ENCODE measurements at places on chromosomes 3 and 15.

DNA sequence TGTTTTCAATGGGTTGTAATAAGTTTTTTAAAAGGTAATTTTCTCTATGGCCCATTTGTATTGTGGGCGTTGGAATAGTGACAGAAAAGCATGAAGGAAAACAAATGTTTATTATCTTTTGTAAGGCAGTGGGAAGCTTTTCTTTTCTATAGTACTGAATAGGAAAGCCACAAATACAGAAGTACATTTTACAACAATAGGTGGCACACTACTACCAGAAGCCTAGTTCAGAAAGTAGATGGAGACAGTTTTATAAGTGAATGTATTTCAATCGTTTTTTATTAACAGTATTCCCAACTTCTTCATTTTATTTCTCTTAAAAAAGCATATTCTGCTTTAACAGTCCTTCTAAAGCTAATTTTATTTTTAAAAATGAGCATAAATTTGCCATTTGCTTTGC lies 296.7 kb downstream of the PTPRG start:
- no peak for DNase-seq

DNA sequence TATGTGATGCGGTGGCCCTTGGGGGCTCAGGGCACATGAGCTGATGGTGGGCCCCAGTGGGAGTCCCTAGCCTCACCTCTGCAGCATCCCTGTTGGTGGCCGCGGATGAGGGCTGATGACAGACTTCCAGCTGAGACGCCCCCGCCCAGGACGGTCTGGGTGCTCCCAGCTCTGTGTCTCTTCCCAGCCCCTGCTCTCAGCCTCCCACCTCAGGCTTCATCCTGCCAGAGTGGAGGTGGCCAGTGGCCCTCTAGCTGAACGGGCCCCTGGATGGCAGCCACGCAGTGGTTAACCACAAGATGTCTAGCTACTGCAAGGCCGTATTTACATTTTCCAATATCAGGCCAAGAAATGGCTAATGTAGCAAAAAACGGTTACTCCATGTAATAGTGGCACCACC lies 205.3 kb upstream of the LINGO1 start:
- DNase-seq: no peak

DNA sequence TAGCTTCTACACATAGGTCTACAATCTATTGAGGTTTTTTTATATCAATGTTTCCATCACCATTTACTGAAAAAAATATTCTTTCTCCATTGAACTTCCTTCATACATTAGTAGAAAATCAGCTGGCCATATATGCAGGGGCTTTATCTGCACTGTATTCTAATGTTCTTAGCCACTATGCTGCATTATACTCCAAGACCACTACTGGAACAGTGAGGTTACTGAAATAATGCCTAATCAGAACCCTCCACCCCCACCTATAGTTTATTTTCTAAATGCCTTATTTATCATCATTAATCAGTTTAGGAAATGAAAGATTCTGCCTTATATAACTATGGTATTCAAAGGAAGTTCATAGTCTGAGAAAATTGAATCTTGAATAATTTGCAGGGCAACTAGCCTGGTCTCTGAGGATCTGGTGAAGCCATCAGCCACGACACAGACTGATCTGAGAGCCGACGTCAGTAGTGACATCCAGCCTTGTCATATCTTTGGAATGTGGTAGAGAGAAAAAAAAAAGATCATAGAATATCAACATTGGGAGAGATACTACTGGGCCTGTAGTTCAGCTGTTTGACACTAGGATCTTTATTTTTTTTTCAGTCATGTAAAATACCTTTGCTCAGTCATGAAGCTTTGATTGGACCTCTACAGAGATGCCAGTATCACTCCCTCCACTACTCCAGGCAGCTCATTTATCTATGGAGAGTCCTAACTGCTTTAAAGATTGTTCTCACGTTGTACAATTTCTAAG lies 66.6 kb downstream of the P3H2 start:
- DNase-seq: no peak

DNA sequence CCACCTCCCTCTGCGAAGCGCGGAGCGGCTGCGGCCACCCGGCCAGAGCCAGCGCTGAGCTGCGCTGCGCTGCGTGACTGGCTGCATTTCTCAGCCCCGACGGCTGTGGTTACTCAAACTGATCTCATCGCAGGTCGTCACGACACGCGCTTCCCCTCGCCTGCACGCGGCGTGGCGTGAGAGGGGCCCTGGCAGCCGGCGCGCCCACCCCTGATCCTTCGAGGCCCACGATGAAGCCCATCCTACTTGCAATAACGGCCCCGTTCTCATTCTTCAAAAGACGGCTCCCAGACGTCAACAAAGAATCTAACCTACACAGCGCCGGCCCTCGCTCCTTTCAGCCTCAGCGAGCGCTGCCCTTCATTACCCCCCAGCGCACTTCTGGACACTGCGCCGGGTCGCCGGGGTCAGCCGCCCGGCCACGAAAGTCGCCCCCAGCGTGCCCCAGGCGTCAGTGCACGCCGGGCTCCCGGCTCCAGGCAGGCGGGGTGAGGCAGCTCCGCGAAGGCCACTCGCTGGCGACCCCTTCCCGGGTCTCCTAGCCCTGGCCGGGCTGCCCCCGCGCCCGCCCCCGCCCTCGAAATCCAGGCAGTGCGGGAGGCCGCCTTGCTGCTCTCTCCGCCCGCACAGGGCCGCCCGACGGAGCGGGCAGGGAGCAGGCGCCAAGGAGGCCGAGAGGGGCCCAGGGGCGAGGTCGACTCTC lies 9.9 kb upstream of the LEKR1 start:
- DNase-seq: peak; percentile 31

DNA sequence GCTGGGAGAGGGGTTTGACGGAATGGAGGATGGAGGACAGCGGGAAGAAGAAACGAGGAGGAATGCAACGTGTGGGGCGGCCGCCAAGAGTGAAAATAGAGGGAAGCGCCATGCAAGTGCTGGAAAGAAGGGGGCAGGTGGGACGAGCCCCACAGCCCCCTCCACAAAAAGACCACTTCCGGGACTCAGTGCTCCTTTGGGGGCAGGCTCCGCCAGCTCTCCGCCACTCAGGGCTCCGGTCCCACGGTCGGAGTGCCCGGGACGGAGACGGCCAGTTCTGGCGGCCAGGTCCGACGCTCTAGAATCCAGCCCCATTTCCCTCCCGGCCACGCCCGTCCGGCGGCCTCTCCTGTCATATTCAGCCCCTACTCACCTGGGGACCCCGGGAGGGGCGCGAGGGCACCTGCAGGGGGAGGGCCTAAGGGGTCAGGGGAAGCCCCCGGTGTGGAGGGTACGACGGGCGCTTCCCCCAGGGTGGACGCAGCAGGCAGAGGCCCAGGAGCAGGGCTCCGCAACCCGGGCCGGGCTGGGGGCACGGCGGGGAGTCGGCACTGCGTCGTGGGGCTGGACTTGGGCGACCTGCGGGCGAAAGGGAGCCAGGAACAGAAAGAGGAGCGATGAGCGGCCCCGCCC lies 25.5 kb upstream of the CSPG4 start:
- DNase-seq: no peak

GRCh38 chr15:82044373-82045178 lies 1.2 kb downstream of the MEX3B start:
- peak; percentile 35 for DNase-seq

DNA sequence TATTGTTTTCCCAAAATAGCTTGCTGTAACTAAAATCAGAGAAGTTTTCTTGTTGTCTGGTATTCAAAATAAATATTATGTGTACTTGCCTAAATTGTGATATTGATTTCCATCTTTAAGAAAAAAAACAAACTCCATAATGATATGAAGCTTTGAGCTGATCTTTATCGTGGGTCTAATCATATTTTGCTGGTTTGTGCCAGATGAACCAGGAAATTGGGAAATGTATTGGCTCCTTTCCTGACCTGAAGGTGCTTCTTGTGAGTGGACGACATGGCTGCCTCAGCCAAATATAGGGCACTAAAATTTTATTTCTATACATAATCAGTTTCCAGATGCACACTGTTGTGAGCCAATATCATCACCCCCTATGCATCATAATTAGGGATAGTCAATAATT lies 113.3 kb downstream of the DIPK2A start:
- DNase-seq: no peak

- no peak for DNase-seq
These were observed 663 bp downstream of the PDCD10 start for GRCh38 chr3:167733961-167734497.

GRCh38 chr15:36691579-36692357 lies 112.3 kb downstream of the CDIN1 start:
- DNase-seq: no peak

GRCh38 chr3:71146673-71147072 lies 436.9 kb downstream of the FOXP1 start:
- no peak for DNase-seq

DNA sequence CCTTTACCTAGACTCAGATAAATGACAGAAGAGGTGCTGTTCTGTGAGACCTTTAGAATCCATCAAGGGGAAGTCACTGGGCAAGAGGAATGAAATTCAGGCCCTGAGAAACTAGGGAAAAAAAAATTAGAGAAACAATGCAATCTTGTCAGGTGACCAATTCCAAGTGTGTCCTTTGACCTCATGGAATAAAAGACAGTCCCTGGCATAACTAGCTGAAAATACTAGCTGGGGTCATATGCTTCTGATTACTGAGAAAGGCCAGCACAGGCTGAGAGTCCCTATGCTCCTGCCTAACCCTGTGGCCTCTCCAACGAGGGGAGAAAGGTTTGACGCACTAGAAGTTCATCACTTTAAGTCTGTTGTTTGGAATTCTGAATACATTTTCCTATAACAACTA lies 167.3 kb downstream of the XXYLT1 start:
- no peak for DNase-seq

GRCh38 chr15:80153900-80154299 lies 1.1 kb downstream of the FAH start:
- no peak for DNase-seq

- DNase-seq: no peak
These were observed 658.6 kb downstream of the ZBBX start for GRCh38 chr3:166721466-166721865.

- no peak for DNase-seq
These were observed 31.3 kb upstream of the WNT5A start for GRCh38 chr3:55518451-55518850.

GRCh38 chr15:91271565-91272153 lies 171.6 kb downstream of the SV2B start:
- DNase-seq: peak; percentile 74

DNA sequence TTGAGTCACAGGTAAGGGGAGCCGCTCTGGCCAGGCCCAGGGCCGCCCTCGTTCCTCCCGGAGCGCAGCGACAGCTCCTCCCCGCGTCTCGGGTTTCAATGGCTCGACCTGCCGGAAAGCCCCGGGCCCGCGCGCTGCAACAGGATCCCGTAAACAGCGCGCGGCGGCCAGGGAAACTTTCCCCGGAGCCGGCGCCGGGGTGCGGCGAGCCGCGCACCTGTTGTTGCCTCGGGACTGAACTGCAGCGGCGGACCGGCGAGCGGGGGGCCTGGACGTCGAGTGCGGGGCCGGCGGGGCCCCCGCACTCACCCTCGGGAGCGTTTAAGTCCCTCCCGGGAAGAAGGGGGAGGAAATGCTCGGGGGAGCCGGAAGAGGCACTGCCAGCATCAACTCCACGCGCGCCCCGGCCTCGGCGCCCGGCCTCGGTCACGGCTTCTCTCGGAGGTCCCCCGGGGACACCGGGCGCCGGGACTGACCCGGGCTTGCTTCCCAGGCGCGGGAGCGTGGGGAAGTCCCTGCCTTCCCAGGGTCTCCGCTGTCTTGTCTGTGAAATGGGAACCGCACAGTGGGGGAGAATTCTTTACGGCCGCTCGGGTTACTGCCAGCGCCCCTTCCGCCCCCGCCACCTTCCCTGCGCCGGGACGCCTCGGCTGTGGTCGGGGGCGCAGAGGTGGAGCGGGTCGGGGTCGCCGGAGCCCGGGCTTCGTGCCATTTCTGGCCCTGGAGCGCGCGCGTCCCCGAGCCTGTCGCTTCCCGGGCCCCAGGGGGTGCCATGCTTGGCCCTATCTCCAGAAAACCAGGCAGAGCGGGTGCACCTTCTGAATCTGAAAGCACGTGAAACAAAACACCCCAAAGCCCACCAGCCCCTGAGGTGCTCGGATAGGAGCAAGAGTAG lies 7.5 kb upstream of the PGPEP1L start:
- peak; percentile 26 for DNase-seq

DNA sequence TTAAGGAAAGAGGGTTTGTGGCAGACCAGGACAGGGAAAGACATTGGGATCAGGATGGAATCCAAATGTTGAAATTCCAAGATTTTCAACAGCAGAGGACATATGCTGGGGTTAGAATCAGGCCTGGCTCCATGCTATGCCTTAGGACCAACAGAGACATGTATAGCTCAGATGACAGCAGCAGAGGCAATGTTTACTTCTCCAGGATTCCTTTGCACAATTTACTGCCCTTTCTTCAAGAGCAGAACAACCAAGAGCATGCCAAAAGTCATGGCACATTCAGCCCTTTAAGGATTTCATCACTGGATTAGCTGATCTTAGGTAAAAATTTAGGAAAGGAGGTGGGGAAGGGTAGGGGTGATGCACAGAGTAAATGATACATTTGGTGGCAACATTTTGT lies 69.6 kb upstream of the GSK3B start:
- DNase-seq: no peak

DNA sequence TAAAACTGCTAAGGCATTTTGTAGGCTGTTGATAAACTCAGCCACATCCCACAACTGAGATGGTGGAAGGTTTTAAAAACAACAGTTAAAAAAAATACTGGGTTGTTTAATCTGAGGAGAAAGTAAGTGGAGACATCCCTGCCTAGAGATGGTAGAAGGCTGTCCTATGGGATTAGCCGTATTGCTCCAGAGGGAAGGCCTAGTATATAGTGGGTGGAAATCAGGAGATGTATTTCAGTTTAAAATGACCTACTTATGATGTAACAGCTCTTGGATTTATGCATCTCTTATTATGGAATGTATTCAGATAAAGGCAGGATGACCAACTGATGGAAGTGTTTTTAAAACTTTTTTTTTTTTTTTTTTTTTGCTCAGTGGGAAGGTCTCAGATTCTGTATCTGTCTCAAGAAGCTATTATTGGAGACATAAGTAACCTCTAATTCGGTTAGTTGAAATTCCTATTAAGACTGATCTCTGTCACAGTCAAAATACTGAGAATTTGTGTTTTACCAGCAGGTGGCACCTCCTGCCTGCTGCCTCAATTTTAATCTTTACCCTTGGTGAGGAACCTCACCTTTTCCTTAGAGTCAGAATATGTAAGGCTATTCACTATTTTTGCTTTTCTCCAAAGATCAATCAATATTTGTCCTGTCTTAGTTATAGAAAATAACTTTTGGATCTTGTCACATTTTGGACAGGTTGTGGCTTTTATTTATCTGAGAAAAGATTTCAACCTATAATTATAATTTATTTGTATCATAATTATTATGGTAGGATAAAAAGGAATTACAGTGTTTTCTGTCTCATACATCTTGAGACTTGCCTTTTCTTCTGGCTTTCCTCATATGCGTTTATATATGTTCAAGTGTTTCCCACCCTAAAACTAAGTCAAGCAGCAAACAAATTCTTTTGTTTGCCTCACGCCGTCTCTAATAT lies 63.0 kb downstream of the VPS8 start:
- DNase-seq: peak; percentile 17
